ENCODE measurements at places on chromosomes 2 and 18. TPM values are rescaled to one million over a fixed set of nuclear protein-coding genes. Genes with fewer than 3 reads are reported as not detected.

- no peaks in the 10 kb centered on the region for H3K36me3 ChIP-seq
- no peaks in the 10 kb centered on the region for H3K4me1 ChIP-seq
- H3K27me3 ChIP-seq: peaks cover 42% of the 10 kb centered on the region
- DNase-seq: no peak
- H3K27ac ChIP-seq: no peak overlapping the region
Observed at GRCh38 chr2:97011977-97012569, 25.7 kb upstream of the FAM178B start.

The FTCDNL1 gene
- total RNA-seq: 0.48 TPM

DNA sequence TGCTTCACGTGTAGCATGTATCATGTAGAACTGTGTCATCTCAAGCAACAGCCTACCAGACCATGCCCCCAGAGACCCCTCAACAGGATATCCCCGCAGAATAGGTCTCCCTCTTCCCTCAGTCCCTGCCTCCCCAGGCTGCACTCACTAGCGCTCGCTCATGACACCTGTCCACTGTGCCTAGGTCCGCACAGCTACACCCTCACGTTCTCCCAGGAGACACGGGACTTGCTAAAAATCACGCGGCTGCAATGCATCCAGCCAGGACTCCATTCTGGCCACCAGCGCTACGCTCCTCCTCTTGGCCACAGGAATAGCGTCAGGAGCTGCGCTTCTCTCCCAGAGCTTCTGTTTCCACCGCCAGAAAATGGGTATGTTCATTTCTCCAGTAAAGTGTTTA is 2.5 kb downstream of the PXDN start:
- no peak overlapping the region for H3K27ac ChIP-seq
- H3K4me3 ChIP-seq: no peak overlapping the region
- no peaks in the 10 kb centered on the region for H3K36me3 ChIP-seq
- no peak for DNase-seq
- H3K27me3 ChIP-seq: peaks cover 19% of the 10 kb centered on the region

The ORMDL1 gene
- 73.1 TPM for total RNA-seq

- no peaks in the 10 kb centered on the region for H3K36me3 ChIP-seq
- H3K27ac ChIP-seq: no peak overlapping the region
- H3K4me1 ChIP-seq: no peaks in the 10 kb centered on the region
- no peak overlapping the region for H3K4me3 ChIP-seq
- no peak for DNase-seq
Observed at GRCh38 chr2:201939453-201939941, 94.2 kb upstream of the FZD7 start.

DNA sequence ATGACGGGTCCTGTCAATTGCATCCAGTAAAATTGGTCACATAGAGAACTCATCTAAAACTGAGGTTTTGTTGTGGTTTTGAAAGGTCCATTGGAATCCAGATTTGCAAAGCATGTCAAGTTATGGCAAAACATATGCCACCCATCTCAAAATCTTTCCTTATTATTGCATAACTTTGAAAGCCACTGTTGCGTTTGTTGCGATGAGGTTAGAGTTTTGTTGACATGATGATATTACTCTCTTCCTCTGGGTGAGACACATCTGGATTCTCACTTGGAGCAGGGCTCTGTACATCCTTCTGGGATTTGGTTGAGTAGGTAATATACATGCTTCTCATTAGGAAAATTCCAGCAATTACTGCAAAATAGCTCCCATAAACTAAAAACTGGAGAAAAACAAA is 20.6 kb downstream of the SCYGR5 start:
- DNase-seq: no peak
- H3K4me1 ChIP-seq: no peaks in the 10 kb centered on the region
- no peak overlapping the region for H3K4me3 ChIP-seq
- peaks cover 41% of the 10 kb centered on the region for H3K27me3 ChIP-seq
- H3K27ac ChIP-seq: no peak overlapping the region

The PRPF40A gene
- 124 TPM for total RNA-seq

GRCh38 chr2:231185050-231185725 is 13.2 kb upstream of the ARMC9 start:
- no peaks in the 10 kb centered on the region for H3K36me3 ChIP-seq
- DNase-seq: no peak
- H3K27ac ChIP-seq: no peak overlapping the region
- peaks cover 7% of the 10 kb centered on the region for H3K27me3 ChIP-seq
- peaks cover 2% of the 10 kb centered on the region for H3K4me1 ChIP-seq

DNA sequence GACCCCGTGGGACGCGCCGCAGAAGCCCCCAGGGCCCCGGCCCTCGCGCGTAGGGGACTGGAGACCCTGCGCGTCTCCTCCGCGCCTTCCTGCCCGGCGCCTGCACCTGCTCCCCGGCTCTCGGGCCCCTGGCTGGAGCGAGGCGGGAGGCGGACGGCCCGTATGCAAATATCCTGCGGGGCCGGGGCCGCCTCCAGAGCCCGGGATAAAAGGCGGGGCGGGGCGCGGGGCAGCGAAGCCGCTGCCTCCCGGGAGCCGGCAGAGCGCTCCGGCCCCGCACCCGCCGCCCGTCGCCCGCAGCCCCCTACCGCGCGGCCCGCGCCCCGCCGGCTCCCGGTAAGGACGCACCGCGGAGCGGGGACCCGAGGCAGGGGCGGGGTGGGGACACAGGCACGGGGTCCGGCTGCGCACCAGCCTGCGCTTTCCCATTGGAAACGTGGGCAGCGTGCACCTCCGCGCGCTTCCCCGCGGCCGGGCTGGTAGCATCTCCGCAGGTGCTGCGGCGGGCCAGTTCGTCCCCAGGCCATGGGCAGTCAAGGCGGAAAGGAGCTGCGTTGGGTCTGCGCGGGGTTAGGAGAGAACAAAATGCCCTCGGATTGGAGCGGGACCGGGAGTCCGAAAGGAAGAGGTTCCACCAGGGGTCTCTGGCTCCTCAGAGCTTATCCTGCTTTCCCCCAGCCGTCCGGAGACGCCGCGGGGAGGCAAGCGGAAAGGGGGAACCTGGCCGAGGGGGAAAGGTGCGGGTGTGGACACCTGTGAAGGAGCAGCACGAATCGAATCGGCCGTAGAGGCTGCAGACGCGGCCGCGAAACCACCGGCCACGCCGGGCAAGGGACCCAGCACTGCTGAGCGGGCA is at the start of gene ATP6V1C2:
Gene ATP6V1C2, plus strand, starts transcription at position 235 of the 856 bp plus-strand sequence. CDS start 1,220 bp downstream, outside the sequence.
- peaks cover 31% of the 10 kb centered on the region for H3K27me3 ChIP-seq
- no peaks in the 10 kb centered on the region for H3K36me3 ChIP-seq
- no peak within 1 kb of the TSS for H3K27ac ChIP-seq
- H3K4me1 ChIP-seq: no peaks in the 10 kb centered on the region

DNA sequence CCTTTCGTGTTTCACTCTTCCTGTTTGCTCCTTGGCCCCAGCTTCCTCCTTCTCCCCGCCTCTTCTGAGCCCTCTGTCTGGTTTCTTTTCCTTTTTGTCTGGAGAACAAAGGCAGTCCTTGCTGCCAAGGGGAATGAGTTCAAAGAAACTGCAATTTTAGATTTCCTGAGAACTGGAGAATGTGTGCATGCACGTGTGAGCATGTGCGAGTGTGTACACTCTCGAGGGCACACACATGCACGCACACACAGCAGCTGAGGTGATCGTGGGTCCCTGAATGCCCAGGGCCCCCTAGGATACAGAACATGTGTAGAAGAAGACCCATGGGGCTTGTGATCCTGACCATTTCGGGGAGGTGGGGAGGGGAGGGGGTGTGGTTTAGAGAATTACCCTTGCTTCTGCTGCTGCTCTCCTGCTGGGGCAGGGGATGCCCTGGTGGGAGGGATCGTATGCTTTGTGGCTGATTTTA is 151.8 kb downstream of the DYSF start:
- peaks cover 9% of the 10 kb centered on the region for H3K27me3 ChIP-seq
- H3K36me3 ChIP-seq: no peaks in the 10 kb centered on the region
- peaks cover 32% of the 10 kb centered on the region for H3K4me1 ChIP-seq
- H3K4me3 ChIP-seq: no peak overlapping the region
- H3K27ac ChIP-seq: peak overlapping the region; percentile 40

GRCh38 chr2:12429779-12430406 is 286.8 kb upstream of the TRIB2 start:
- DNase-seq: no peak
- H3K36me3 ChIP-seq: no peaks in the 10 kb centered on the region
- peak overlapping the region; percentile 74 for H3K27ac ChIP-seq
- H3K4me1 ChIP-seq: peaks cover 14% of the 10 kb centered on the region
- peak overlapping the region; percentile 90 for H3K4me3 ChIP-seq

The TDRD15 gene
- 0.14 TPM for total RNA-seq

GRCh38 chr2:205946226-205946625 is 139.7 kb downstream of the INO80D start:
- H3K27ac ChIP-seq: no peak overlapping the region
- no peak for DNase-seq
- no peaks in the 10 kb centered on the region for H3K36me3 ChIP-seq
- H3K4me1 ChIP-seq: no peaks in the 10 kb centered on the region

DNA sequence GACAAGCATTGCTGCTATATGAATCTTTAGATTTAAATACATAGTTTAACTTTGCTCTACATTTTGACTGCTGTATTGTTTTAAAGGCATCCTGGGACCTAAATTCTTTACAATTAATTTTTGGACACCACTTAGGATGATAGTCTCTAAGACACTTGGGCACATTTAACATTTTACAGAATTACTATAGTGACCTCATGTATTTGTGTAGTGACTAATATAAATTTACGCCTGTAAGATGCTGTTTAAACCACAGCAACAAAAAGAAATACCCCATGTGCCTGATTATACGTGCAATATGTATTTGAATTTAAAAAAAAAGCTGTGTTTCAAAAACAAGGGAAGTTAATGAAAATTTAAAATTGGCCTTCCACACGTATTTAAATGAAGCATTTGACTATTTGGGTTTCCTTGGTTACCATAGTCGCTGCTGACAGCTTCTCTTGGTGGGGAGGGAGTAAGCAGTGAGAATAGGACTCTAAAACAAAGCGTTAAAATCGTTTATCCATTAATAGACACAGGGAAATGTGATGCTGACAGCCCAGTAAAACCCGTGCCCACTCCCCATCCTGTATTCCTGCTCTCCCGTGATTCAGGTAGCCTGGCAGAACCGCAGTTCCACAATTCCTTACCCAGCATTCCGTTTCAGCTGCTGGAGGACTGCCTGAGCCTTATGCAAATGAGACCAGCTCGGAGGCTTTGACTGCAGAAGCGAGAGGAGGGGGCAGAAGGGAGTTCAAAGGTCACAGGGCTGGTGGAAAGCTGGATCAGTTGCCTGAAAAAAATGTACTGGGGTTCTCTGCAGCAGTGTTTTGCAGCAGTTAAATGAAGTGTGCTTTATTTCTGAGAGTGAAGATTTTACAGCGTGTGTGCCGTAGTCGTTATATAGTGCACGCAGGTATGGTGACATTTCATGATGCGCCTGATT is 104.3 kb downstream of the CSRNP3 start:
- no peaks in the 10 kb centered on the region for H3K4me1 ChIP-seq
- H3K36me3 ChIP-seq: no peaks in the 10 kb centered on the region
- H3K27ac ChIP-seq: no peak overlapping the region
- no peak for DNase-seq

The SP5 gene
- not detected for total RNA-seq
